Activated T-helper 2 cell treated with anti-CD3 and anti-CD28 coated beads, Interferon-gamma antibody, Interleukin-2, Interleukin-4, amounts not matched to agents 10 μg/mL and 5 μg/mL and 100 μg/mL, durations not matched to agents 14 hours and 24 hours and 36 hours (primary cell): ENCODE measurements at places on chromosomes 12 and 14.
A peak's percentile ranks its signal among the peaks of the same experiment; 100 is the strongest.

GRCh38 chr14:59096303-59096702 lies 92.2 kb upstream of the DAAM1 start:
- no peak overlapping the region for H3K4me3 ChIP-seq
- no peaks in the 10 kb centered on the region for H3K36me3 ChIP-seq
- H3K27me3 ChIP-seq = peaks cover 3% of the 10 kb centered on the region
- no peak overlapping the region for H3K27ac ChIP-seq
- H3K4me1 ChIP-seq = no peaks in the 10 kb centered on the region

DNA sequence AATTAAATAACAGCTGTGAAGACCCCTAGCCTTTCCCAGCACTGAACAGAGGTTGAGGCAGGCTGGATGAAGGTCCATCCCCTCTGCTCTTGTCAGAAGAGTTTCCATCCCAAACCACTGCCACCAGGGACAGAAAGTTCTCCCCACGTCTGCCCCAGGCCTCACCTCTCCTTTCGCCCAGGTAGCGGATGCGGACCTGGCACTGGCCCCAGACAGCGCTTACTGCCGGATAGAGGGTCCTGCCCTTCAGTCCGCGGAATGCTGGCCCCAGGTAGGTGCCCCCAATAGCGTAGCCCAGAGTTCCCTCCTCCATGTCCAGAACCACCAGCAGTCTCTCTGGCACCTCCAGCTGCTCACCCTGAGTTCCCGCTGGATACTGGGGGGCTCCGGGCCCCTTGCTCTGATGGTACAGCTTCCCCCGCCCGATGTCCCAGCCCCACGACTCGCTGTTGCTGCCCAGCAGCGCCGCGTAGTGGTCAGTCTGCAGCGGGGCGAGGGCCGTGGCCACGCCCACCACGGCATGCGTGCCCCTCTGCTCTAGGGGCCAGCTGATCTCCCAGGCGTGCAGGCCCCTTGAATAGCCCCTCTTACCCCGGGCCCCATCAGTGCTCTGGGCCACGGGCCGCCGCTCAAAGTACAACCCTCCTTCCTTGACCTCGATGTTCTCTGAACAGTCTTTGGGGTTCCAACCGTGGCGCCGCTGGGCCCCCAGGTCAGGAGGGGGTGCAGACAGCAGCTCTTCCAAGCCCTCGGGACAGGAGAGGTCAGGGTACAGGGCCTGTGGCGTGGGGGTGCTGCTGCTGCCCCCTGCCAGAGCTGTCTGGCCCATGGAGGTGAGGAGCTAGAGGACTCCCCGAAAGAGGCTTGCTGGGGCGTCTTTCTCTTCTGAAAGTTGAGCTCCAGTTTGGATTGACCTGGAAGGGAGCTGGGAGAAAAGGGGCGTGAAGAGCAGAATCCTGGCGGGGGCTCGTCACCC lies 742 bp downstream of the SPSB2 start:
- peaks cover 53% of the 10 kb centered on the region for H3K4me1 ChIP-seq
- H3K27ac ChIP-seq = peak overlapping the region; percentile 84
- H3K27me3 ChIP-seq = no peaks in the 10 kb centered on the region
- H3K36me3 ChIP-seq = peaks cover 72% of the 10 kb centered on the region

- peak overlapping the region; percentile 98 for H3K27ac ChIP-seq
- H3K36me3 ChIP-seq = peaks cover 83% of the 10 kb centered on the region
- peak; percentile 52 for DNase-seq
- peaks cover 41% of the 10 kb centered on the region for H3K4me1 ChIP-seq
- no peaks in the 10 kb centered on the region for H3K27me3 ChIP-seq
Measured at GRCh38 chr12:57063991-57064685, 14.2 kb upstream of the MYO1A start.

DNA sequence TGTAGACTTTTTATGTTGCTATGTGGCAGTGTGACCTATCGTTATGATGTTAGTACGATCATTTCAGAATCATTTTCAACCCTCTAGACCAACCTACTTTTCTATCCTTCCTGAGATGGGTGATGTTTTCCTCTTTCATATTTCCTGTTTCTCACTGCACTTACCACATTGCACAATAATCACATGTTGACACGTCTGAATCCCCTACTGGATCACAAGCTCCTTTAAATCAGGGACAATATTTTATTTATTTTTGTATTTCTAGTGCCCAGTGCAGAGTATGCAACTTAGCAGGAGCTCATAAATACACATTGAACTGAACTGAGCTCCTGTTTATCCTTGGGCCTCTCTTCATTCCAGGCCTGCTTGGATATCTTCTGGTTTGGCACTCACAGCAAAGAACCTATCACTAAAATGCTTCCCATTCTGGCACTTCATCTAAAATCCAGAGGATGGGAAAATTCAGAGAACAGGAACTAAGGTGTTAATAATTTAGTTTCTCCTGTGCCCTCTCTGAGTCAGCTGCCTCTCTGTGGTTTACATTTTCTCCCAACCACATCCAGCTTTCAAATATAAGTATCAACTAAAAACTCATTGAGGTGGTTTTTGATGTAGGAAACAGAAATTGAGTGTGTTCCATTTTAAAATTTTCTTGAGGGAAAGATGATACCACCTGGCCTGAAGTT lies 69.4 kb upstream of the DYRK2 start:
- H3K27ac ChIP-seq = peak overlapping the region; percentile 47
- H3K36me3 ChIP-seq = peaks cover 2% of the 10 kb centered on the region
- H3K27me3 ChIP-seq = peaks cover 36% of the 10 kb centered on the region
- no peak overlapping the region for H3K4me3 ChIP-seq

DNA sequence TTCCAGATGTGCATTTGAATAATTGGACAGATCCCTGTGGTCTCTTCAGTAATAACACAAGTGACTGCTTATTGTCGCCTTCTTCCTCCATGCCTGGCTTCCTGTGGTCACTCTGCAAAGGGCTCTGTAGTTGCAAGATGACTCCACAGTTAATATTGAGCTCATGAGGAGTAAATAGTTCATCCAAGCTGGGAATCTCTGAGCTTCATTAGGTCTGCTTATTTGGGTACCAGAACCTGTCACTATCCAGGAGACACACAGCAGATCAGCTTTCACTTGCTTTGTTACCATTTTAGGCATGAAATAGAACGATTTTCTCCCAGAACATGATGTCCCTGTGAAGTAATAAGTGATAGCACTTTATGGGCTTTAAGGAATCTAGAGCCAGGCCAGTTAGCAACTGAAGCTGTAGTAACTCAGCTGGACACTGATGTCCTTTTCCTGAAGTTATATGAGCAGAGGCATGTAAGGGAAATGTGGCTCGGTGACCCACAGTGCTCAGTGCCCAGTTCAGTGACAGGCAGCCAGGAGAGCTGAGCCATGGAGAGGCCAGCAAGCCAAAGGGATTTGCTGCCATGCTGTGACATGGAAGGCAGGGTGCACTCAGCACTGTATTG lies 50.1 kb downstream of the CRADD start:
- H3K27me3 ChIP-seq = no peaks in the 10 kb centered on the region
- H3K4me3 ChIP-seq = no peak overlapping the region
- H3K36me3 ChIP-seq = no peaks in the 10 kb centered on the region
- no peak for DNase-seq
- peaks cover 5% of the 10 kb centered on the region for H3K4me1 ChIP-seq

- no peak overlapping the region for H3K27ac ChIP-seq
- peaks cover 17% of the 10 kb centered on the region for H3K27me3 ChIP-seq
- no peak overlapping the region for H3K4me3 ChIP-seq
- no peak for DNase-seq
- peaks cover 1% of the 10 kb centered on the region for H3K4me1 ChIP-seq
- no peaks in the 10 kb centered on the region for H3K36me3 ChIP-seq
Measured at GRCh38 chr12:115450017-115450416, 766.0 kb upstream of the TBX3 start.

DNA sequence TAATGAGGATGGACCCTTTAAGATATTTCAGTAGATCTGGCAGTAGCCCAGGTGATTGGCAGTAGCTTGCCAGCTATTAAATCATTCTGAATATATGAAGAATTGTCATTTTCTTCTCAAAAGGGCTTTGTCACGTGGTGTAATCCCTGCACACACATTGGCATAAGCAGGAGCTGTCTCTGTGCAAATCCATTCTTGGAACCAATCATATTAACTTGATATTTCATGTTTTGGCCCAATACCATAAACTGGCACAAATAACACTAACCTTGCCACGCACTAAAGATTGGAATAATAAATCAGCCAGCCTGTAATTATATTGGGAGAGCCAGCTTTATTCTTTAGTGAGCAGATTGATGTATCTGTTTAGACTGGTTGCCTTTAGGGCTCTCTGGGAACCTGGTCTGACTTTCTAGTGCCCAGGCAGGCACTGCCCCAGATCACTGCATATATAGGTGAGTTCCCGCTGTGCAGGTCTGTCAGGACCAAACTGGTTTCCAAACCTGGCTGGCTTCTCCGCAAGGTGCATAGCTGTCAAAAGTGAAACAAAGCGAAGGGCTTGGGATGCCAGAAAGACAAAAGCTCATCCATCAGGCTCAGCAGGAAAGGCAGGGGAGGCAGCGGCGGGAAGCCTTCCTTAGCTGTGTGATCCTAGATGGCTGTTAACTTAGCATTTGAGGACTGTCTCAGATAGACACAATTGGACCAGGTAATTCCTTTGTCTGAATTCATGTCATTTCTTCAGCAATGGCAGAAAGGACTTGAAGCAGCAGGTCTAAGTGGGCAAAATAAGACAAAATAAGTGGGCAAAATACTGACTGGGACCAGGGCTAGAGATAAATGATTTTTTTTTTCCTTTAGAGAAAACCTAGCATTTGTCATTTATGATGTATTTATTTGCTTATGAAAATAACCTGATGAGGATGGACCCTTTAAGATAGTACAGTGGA lies 128.8 kb upstream of the DYRK2 start:
- H3K4me1 ChIP-seq = peaks cover 21% of the 10 kb centered on the region
- H3K27ac ChIP-seq = no peak overlapping the region
- H3K27me3 ChIP-seq = peaks cover 8% of the 10 kb centered on the region
- H3K4me3 ChIP-seq = no peak overlapping the region
- no peak for DNase-seq
- H3K36me3 ChIP-seq = no peaks in the 10 kb centered on the region

GRCh38 chr14:69673104-69673503 lies 61.7 kb downstream of the SUSD6 start:
- peaks cover 74% of the 10 kb centered on the region for H3K4me1 ChIP-seq
- peaks cover 33% of the 10 kb centered on the region for H3K36me3 ChIP-seq
- peak overlapping the region; percentile 55 for H3K4me3 ChIP-seq
- peak overlapping the region; percentile 97 for H3K27ac ChIP-seq
- no peak for DNase-seq
- no peaks in the 10 kb centered on the region for H3K27me3 ChIP-seq

- H3K36me3 ChIP-seq = peaks cover 46% of the 10 kb centered on the region
- H3K27me3 ChIP-seq = no peaks in the 10 kb centered on the region
- peak; percentile 31 for DNase-seq
- H3K27ac ChIP-seq = peak within 1 kb of the TSS; percentile 99
- H3K4me3 ChIP-seq = peak within 1 kb of the TSS; percentile 97
Measured at GRCh38 chr12:57772429-57773322, at the start of gene EEF1AKMT3. TSS of gene EEF1AKMT3 (plus strand) at chr12:57772614. CDS start at chr12:57772725, 111 bp downstream.

- H3K36me3 ChIP-seq = no peaks in the 10 kb centered on the region
- no peaks in the 10 kb centered on the region for H3K27me3 ChIP-seq
- peaks cover 4% of the 10 kb centered on the region for H3K4me1 ChIP-seq
Measured at GRCh38 chr14:95833429-95833828, 43.2 kb upstream of the TUNAR start.

DNA sequence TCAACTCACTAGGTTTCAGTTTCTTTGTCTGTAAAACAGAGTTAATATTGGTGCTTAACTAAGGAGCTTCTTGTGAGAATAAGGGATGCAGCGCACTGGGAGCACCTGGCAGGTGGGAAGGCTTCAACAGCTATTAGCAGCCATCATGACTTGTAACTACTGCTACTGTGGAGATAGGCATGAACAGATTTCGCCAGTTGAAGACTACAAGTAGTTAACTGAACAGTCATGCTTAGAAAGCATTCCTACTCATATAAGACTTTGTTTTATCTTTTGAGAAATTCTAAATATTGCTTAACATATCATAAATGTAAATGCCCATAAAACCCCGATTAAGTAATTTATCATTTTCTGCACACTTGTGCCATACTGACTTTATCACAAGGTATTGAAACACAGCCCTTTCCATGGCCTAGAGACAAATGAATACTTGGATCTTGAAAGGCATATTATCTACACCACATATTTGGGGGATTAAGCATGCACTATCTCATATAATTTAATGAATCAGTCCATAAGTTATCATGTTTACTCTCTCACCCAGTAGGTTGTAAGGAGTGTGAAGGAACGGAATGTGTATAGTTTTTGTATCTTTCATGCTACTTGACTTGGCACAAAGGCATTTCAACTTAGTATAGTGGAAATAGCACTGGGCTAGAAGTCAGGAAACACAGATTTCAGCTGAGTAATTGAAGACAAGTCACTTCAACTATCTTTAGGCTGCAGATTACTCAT lies 16.1 kb downstream of the NTN4 start:
- DNase-seq = no peak
- H3K36me3 ChIP-seq = no peaks in the 10 kb centered on the region
- no peaks in the 10 kb centered on the region for H3K4me1 ChIP-seq
- no peak overlapping the region for H3K27ac ChIP-seq
- H3K27me3 ChIP-seq = peaks cover 8% of the 10 kb centered on the region

GRCh38 chr12:90959032-90959431 lies 4.1 kb upstream of the CCER1 start:
- H3K4me1 ChIP-seq = no peaks in the 10 kb centered on the region
- no peaks in the 10 kb centered on the region for H3K36me3 ChIP-seq
- no peak overlapping the region for H3K4me3 ChIP-seq
- H3K27ac ChIP-seq = no peak overlapping the region

- peaks cover 4% of the 10 kb centered on the region for H3K36me3 ChIP-seq
- DNase-seq = no peak
- no peaks in the 10 kb centered on the region for H3K27me3 ChIP-seq
- no peak overlapping the region for H3K27ac ChIP-seq
- no peaks in the 10 kb centered on the region for H3K4me1 ChIP-seq
Measured at GRCh38 chr14:103773521-103773920, 57.9 kb downstream of the ZFYVE21 start.

GRCh38 chr12:124527861-124528561 lies 39.4 kb downstream of the NCOR2 start:
- H3K27me3 ChIP-seq = no peaks in the 10 kb centered on the region
- no peaks in the 10 kb centered on the region for H3K36me3 ChIP-seq
- DNase-seq = no peak

DNA sequence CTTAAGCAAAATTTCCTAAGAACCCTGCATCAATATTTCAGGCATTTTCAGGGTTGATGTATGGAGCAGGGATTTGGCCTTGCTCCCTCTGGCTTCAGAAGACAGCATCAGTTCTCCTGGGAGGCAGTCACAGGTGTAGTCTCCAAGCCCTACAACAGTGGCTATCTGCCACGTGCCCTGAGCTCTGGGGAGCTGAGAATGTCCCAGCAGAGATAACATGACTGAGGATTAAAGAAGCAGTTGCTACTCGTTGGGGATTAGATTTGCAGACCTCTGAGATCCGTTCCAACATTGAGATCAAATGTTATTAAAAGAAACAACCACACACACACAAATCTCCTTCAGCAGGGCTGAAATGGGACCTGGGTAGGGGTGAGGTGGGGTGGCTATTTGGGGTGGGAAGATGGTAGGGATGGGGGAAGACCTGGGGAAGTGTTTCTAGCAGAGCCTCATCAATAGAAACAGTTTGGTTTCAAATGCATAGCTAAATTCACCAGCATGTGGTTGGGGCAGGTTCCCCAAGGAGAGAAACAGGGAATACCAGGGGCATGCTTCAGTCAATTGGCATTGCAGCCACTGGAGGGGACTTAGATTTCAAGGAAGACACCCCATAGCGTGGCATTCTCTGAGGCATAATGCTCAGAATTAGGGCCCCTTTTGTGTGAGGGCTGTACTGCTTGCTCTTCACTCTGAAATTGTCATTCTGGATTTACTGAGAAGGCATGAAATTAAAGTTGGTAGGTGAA lies 15.2 kb upstream of the FAM234B start:
- peaks cover 27% of the 10 kb centered on the region for H3K27me3 ChIP-seq
- no peak overlapping the region for H3K27ac ChIP-seq
- no peaks in the 10 kb centered on the region for H3K36me3 ChIP-seq
- no peaks in the 10 kb centered on the region for H3K4me1 ChIP-seq
- no peak overlapping the region for H3K4me3 ChIP-seq
- no peak for DNase-seq

GRCh38 chr12:94615260-94616181 lies 34.8 kb downstream of the TMCC3 start:
- H3K36me3 ChIP-seq = no peaks in the 10 kb centered on the region
- H3K27me3 ChIP-seq = peaks cover 6% of the 10 kb centered on the region
- DNase-seq = no peak
- H3K4me3 ChIP-seq = no peak overlapping the region
